ENCODE measurements at places on chromosomes 16 and 17.
A peak's percentile ranks its signal among the peaks of the same experiment; 100 is the strongest.

DNA sequence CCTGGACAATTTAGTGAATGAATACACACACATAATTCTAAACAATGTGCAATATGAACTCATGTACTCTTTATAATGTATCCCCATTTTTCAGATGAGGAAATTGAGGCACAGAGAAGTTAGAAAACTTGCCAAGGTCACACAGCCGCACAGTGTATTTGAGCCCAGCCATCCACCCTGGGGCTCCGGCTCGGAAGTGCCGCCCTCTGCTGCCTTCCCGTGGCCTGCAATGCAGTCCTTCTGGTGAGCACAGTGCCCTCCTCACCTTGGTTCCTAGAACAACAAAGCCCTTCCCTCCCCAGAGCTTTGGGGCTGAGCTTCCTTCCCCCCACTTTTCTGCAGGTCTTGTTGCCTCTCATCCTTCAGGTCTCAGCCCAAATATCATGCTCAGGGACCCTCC lies 63.7 kb downstream of the C16orf78 start:
- DNase-seq = no peak

- no peak for DNase-seq
These were observed 11.3 kb upstream of the USP7 start for GRCh38 chr16:8975039-8975438.

DNA sequence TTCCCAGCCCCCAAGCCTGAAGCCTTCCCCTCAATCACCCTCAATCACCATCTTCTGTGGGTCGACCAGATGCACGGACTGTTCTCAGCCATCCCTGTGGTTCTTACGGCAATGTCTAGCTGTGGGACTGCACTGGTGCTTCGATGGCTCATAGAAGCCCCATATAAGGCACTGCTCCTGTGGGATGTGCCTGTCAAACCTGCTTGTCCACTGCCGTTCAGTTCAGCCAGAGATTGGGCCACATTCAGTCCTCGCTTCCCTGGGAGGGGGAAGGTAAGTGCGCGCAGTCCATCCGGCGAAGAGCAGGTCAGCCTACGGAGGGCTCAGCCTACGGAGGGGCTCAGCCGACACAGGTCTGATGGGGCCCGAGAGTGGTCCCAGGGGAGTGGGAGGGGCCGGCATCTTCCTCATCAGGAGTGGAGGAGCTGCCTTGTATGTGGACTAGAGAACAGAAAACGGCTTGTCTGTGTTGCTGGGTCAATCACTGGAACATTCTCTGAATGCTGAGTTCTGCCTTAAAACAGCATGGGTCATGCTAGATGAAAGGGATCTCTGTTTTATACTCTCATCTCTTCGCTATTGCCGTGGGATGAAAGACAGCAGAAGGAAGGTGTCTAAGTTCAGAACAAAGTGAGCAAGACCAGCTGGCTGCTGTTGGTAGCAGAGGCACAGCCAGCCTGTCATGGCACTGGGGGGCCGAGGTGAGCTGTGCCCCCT lies at the start of gene CARD14:
Gene CARD14, plus strand, starts transcription at position 247 of the 717 bp plus-strand sequence. CDS start 11,409 bp downstream, outside the sequence.
- no peak for DNase-seq

DNA sequence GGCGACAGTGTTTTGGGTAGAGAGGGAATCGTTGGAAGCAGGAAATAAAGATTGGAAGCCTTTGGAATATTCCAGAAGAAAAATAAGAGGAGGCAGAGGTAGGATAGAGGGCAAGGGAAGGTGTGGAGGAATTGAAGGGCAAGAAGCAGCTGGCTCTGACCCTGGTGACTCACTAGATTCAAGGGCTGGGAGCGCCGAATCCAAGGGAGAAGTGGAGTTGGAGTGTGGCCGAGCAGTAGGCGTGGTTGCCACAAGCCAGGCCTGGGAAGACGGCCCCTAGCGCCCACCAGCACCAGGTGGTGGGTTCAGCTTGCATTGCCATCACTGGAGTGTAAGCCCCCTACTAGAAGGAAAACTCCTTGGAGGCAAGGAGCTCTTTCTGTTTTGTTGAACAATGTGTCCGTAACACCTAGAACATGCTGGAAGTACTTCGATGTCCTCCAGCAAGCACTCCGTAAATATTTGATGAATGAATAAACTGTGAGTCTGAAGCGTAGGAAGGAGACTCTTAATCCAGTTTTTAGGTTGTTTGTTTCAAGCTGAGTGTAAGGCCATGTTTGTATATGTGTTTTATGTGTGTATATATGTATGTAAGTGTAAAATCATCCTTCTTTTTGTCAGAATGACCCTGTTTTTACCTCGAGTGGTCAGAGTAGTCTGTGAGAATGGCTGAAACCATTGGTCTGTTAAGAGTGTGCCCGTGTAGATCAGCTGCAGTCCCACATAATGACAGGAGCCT lies 139.5 kb downstream of the CMIP start:
- no peak for DNase-seq

DNA sequence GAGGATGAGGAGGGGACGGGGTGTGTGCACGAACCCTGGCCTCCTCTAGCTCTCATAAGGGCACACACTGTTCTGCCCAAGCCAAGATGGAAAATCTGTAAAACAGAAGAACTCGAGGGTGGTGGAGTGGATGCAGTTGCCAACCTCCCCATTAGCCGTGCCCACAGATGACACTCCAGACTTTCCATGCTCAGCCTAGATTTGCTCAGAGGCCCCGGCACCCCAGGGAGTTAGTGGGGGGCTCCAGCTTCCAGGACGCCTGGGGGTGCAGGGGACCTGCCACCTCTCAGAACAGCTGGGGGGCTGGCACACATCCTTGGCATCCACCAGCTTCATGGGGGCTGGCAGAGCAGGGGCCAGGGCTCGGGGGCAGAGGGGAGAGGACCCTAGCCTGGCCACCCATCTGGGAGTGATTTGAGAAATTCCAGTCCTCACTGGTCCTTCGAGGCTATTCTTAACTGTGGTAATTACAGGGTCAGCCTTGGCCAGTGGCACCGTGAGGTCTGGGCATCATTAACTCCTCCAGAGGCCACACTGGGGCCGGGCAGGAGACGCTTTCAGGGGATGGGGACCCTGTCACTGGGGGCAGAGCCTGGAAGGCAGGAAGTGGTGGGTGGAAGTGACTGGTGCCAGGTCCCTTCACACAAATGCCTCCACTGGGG lies 14.3 kb downstream of the VASN start:
- DNase-seq = no peak

GRCh38 chr17:45172541-45173286 lies 11.0 kb downstream of the HEXIM2 start:
- DNase-seq = peak; percentile 8

GRCh38 chr16:85512808-85513115 lies 100.4 kb upstream of the GSE1 start:
- DNase-seq = no peak

DNA sequence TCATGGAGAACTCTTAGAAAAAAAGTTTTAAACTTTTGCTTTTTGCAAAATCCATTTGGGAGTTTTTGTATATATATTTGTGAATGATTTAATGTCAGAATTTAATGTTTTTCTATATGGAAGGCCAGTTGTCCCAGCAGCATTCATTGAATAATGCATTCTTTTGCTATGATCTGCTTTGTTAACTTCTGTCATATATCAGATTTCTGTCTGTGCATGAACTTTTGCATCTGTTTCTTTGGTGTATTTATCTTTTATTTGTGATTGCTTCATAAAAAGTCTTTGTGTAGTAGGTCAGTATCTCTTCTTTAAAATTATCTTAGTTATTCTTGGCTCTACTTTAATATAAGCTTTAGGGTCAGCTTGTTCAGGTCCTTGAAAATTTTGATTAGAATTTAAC lies 84.2 kb downstream of the MAP2K4 start:
- DNase-seq = no peak

DNA sequence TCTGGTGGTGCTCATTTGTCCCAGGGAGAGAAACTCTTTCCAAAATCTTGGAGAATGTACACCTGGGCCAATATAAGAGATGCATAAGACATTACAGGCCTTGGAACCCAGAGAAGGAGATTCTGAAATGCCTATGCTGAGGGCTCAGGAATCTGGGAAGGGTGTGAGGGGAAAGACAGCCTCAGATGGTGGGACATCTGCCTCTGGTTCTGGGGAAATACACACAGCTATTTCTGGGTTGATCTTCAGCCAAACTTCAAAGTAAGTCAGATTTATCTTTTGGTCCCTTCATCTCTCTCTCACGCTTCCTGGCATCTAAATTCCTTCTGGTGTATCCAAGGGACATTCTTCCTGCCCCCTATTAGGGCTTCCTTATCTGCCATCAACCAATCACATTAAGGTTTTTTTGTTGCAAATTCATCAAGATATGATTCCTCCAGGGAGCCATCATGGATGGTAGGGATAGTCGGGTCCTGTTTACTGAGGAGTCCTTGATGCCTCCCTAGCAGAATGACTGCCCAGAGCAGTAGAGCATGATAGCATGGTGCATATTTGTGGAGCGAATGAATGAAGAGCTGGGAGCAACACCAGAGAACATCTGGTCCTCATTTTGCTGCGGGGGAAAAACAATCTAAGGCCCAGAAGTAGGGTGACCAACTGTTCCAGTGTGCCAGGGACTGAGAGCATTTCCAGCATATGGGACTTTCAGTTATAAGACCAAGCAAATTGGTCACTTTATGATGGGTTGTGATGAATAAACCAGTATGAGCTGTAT lies 35.7 kb upstream of the DYNLL2 start:
- no peak for DNase-seq

GRCh38 chr17:42520540-42520951 lies 15.5 kb upstream of the NAGLU start:
- DNase-seq = no peak

DNA sequence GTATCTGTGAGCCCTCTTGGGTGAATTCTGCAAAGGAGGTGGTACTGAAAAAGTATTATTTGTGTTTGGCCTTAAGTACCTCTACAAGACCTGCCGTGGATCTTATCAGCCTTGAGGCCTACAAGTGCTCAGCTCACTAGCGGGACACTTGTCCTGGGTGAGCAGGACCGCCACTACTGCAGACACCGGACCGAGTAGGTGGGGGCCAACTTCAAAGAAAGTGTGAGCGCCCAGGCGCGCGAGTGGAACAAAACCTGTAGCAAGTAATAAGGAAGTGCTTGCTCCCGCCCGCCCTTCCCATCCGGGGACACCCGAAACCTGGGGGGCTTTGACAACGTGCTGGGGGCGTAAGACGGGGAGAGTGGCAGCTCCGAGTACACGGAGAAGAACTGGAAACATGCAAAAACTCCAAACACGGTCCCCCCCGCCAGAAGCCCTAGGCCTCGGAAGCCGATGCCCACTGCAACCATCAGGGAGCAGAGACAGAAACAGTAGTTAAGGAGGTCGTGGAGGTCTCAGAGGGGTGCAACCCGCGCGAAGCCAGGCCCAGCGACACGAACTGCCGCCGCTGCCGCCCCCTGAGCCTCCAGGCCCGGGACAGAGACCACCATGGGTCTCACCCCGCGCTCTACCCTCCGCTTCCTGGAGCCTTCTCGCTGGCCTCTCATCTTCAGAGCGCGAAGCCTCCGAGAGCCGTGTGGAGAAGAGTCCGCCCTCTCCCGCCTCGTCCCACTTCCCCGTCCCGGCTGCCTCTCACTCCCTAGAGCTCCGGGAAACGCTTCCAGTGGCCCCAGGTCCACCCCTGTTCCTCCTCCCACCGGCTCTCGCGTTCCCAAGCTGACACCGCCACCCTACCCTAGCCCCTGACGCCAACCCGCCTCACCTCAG lies 537 bp downstream of the CNOT1 start:
- peak; percentile 26 for DNase-seq

DNA sequence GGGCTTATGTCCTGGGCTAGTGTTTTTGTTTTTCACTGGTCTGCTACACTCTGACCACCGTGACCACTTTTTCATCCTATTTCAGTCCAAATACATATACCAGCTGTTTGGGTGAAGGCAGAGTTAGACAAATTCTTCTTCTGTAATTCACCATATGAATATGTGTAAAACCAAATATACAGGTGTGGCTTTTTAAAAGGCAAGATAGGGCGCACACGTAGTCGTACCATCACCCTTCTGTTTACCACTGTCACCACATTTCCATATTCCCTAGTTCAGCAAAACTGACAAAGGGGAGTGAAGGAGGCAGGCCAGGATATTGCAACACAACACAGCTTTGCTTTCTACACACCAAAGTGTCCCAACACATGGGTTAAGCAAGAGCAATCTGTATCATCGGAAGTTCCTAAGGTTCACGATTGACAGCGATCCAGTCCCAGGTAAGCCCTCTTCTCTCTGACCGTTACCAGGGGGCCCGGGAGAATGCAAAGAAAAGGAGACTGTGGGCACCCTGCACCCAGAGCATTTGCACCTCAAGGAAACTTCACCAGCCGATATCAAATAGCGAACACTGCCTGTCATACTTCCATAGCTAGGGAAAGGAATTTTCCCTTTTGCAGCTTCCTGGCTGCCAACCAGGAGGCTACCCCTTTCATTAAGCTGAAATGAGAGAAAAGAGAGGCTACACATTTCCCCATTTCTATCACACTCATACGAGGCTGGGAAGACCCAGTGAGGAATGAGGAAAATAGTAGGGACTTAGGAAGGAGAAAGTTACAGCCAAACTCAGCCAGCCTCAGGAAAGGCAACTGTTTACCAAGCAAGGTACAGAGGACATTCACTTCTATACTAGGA lies 23.1 kb downstream of the CREBBP start:
- DNase-seq = no peak

DNA sequence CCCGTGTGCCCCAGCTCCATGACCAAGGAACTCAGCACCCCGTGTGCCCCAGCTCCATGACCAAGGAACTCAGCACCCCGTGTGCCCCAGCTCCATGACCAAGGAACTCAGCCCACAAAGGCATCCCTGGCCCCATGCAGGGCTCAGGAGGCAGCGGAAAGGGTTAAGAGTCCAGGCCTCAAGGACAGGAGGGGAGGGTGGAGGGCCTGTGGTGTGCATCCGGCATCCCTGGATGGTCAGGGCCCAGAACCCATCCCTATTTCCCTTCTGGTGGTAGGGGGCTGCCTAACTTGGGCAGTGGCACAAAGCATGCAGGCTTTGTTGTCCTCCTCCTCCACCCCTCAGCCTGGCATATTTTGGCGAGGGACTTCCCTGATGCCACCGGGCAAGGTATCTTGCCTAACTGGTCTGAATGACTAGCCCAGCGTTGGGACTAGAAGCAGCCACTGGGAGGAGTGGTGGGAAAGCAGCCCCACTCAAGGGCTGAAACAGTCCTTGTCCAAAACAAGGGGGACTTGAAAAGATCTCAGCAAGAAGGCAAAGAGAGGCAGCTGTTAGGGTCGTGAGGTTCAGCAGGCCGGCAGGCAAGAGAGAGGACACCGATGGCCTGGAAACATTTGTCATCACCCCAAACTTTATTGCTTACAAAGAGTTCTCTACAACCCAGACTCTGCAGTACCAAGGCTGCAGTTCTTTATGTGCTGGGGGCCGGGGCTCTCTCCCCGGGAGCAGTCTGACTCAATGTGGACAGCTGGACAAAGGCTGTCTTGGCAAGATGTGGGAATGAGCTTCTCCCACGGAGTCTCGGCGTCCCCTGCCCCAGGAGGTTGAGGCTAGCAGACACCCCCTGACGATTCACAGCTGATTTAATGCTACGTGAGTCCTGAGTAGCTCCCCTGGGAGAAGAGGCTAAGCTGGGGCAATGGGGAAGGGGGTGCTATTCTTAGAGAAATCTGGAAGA lies 902 bp upstream of the SPATA32 start:
- DNase-seq = no peak

- DNase-seq = no peak
These were observed 53.6 kb downstream of the LDHD start for GRCh38 chr16:75062976-75063346.

GRCh38 chr17:12296209-12296625 lies 275.5 kb downstream of the MAP2K4 start:
- no peak for DNase-seq

GRCh38 chr17:4175921-4176807 lies 33.2 kb downstream of the CYB5D2 start:
- peak; percentile 23 for DNase-seq
